Umbilical cord (tissue), 2 donors: ENCODE measurements at places on chromosomes 5 and 9. TPM values are rescaled to one million over a fixed set of nuclear protein-coding genes. Genes with fewer than 3 reads are reported as not detected.
A peak's percentile ranks its signal among the peaks of the same experiment; 100 is the strongest.

GRCh38 chr9:129383019-129383560, 205.0 kb upstream of the IER5L start:
- peak; percentile 72 for DNase-seq

The SECISBP2 gene
- total RNA-seq = 79.0 TPM

GRCh38 chr9:33620738-33621439, 96.8 kb downstream of the ANKRD18B start:
- DNase-seq = peak; percentile 93

DNA sequence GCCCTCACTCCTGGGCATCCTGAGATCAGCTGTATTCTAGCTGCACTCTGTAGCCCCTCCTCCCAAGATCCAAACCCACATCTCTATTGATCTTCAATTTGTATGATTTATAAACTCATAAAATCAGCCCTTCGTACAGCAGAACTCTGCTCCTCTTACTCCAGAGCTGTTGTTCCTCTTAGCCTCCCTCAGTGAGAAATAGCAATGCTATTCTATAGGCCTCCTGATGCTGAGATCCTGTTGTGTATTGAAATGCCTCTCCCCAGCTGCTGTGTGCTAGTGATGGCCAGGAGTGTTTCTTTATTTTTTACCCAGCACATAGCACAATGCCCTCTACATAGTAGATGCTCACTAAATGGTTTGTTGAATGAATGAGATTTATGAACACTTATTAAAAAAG, 320.5 kb upstream of the ADCY2 start:
- DNase-seq = no peak
